ENCODE measurements at places on chromosomes 6 and 20.
A peak's percentile ranks its signal among the peaks of the same experiment; 100 is the strongest.

DNA sequence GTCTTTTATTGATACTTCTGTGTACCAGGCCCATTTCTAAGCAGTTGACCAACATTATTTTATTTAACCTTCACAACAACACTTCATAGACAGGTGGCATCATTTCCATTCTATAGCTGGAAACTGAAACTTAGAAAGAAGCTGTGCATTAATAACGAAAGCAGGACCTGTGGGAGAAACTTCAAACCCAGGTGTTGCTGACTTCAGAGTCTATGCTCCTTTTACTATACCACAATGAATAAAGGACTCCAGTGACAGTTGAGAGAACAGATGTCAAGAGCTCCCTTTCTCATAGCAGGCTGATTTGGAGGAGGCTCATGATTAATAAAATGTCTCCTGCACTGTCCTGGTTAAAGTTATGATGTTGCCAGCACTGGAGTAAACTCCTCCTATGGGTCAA lies 56.6 kb upstream of the POU3F2 start:
- DNase-seq = no peak

DNA sequence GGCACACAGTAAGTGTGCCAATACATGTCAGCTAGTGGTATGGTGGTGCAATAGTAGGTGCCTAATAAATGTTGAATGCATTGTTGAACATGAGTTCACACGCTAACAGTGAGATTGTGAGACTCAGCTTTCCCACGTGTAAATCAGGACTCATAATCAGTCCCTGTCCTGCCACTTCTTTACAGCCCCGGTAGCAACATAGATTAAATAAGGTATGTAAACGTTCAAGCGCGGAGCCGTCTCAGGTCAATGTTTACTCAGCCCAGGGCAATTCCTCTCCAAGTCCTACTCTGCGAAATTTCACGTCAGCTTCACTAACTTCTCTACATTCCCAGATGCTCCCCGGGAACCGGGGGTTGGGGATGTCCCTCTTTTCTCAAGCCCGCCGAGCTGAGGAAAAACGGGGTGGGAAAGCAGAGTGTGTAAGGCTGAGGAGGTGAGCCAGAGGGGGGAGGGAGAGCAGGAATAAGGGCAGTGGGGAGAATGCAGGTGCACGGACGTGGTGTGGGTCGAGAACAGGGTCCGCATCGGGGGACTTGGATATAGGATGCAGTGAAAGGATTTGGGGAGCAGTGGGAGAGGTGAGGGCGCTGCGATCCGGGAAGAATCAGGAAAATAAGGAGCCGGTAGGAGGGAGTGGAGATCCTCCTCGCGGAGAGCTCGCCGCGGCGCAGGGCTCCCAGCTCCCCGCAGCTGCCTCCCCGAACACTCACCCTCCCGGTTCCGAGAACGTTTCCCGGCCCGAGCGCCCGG lies 544 bp upstream of the TP53INP2 start:
- peak; percentile 46 for DNase-seq

- no peak for DNase-seq
Measured at GRCh38 chr20:23308908-23309307, 41.7 kb upstream of the NXT1 start.

GRCh38 chr6:163017801-163018200 lies 290.0 kb downstream of the PACRG start:
- DNase-seq = no peak

DNA sequence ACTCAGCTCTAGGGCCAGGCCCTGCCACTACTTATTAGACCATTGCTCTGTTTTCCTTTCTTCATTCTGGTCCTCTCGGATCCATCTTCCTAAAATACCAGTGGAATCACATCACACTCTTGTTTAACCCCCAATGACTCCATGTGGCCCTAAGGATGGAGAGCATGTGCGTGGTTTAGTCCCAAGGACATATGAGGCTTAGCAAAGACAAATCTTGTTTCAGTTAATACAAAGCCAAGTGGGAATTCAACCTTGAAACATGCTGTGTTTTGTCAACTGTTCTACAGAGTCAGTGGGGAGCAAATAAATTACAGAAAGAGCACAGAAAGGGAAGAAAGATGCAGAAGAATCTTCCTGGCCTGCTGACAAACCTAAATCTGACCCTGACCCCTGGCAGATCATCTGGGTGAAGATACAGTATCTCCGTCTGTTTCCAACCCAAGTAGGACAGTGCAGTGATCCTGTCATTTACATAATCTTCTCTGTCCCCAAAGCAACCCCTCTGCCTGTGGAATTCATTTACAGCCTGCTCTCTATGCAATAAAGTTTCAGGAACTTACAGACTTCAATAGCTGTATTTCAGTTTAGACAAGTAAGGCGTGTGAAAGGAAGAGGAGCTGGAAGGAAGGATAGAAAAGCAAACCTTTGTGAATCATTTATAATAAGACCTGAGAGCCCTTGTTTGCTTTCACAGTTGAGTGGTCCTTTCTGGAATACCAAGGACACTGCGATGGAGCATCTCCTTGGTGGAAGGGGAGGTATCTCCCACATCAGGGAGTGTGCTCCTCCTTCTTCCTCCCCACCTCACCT lies 144.0 kb downstream of the THBS2 start:
- no peak for DNase-seq

- DNase-seq = peak; percentile 62
Measured at GRCh38 chr6:109236115-109237076, 141.1 kb downstream of the CEP57L1 start.

DNA sequence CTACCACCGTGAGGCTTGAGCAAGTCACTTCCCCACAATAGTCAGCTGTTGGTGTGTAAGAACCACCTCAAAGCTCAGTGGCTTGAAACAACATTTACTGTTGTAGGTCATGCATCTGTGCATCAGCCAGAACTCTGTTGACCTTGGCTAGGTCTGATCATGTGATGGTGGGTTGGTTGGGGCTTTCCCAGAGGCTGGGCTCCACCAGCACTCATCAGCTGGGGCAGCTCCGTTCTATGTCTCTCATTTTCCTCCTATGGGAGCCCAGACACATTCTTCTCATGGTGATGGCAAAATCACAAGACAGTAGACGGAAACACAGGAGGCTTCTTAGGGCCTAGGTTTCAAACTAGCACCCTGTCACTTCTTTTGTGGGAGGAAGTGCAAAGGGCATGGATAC lies 42.8 kb upstream of the PSMF1 start:
- no peak for DNase-seq

- no peak for DNase-seq
Measured at GRCh38 chr6:142420802-142421201, 119.0 kb downstream of the ADGRG6 start.

DNA sequence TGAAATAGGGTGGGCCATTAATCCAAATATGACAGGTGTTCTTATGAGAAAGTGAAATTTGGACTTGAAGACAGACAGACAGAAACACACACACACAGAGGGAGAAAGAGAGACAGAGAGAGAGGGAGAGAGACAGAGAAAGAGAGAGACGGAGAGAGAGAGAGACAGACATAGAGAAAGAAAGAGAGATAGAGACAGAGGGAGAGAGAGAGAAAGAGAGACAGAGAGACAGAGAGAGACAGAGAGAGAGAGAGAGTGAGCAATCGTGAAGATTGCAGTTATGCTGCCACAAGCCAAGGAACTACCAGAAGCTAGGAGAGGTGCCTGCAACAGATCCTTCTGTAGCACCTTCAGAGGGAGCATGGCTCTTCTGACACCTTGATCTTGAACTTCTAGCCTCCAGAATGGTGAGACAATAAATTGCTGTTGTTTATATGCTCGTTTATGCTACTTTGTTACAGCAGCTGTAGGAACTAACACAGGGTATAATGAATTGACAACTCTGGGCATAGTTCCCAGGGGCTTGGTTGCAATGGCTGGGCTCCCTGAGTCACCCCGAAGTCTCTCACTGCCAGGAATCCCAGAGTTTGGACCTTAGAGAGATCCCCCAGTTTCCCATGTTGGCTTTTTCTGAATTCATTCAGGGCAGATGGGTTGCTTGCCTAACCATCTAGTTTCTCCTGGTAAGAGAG lies 44.7 kb upstream of the ECI2 start:
- DNase-seq = no peak

DNA sequence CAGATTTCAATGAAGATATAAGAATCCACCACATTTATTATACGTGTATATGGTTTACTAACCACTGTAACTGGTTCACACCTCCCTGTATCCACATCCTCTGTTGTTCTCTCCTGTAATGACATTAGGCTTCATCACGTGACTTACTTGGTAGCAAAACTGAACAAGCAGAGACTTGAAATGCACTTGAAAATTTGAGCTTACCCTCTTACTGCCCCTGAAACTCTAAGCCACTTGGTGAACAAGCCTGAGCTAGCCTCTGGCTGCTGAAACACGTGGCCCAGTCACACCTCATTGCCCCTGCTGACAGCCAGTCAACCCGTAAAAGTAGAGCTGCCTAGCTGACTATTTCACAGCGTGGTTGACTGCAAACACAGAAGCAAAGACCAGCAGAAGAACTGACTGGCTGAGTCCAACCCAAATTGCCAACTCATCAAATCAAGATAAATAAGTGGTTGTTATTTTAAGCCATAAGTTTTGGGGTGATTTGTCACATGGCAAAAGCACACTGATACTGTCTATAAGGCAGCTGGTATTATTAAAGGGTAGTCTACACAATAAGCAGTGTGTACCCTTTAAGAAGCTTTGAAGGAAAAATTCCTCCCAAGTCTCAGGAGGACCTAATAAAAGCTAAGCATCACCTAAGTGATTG lies 109.0 kb downstream of the RALGAPA2 start:
- DNase-seq = no peak

DNA sequence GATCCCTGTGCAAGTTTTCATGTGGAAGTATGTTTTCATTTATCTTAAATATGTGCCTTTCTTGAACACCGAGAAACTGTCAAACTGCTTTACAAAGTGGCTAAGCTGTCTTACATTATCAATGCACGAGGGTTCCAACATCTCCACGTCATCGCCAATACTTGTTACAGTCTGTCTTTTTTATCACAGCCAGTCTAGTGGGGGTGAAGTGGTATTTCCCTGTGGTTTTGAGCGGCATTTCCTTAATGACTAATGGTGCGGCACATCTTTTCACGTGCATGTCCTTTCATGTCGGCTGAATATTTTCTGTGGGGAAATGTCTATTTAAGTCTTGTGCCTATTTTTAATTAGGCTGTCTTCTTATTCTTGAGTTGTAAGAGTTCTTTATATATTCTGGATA lies 280.4 kb downstream of the FOXC1 start:
- no peak for DNase-seq

DNA sequence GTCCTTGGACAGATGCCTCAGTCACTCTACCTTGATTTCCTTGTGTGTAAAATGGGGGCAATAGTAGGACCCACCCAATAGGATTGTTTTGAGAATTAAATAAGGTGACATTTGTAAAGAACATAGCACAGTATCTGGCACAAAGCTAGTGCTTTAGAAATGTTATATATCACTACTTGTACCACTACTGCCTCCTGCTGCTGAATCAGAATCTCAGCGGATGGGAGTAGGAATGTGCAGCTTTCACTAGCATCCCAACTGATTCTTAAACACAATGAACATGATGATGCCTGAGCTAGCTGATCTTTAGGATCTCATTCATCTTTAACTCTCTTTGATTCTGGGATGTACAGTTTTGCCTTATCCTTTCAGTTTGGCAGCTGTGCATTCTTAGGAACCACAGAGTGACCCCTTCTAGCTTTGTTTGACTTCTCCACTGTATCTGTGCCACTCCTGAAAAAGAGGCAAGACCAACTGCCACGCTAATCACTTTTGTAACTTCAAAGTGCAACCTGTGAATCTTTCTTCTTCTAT lies 7.2 kb downstream of the PBOV1 start:
- DNase-seq = no peak

GRCh38 chr6:118467181-118467580 lies 80.9 kb upstream of the PLN start:
- DNase-seq = no peak

DNA sequence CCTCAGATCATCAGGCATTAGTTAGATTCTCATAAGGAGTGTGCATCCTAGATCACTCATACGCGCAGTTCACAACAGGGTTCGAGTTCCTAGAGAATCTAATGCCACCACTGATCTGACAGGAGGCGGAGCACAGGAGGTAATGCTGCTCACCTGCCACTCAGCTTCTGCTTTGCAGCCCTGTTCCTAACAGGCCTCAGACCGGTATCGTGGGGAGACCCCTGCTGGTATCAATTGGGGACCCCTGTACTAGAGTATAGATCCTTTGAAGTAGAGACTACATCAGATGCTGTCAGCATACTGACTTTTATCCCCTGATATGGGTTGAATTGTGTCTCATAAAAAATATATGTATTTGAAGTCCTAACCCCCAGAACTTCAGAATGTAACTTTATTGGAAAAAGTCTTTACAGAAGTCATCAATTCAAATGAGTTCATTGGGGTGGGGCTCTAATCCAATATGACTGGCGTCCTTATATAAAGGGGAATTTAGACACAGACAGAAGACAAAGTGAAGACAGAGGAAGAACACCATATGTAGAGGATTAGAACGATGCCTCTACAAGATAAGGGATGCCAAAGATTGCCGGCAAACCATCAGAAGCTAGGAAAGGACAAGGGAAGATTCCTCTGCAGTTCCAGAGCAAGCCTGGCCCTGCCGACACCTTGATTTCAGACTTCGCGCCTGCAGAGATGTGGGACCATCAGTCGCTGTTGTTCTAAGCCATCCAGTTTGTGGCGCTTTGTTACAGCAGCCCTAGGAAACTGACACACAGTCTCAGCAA lies 104.4 kb upstream of the BTBD3 start:
- no peak for DNase-seq

DNA sequence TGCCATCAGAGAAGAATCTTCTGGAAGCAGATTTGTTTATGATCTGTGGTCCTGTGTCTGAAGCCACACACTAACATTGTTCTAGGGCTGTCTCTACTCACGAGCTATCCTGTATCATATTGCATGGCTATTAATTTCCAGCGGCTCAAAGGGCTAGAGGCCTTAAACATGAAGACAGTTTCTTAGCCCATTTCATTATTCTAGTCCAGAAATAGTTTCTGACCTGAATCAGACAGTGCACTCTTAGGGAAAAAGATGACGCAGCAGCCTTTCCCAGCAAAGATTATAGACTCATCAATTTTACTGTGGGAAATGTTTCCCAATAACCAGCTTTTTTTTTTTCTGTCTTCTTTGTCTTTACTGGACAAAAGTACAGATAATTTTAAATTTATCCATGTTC lies 105.3 kb upstream of the SUPT3H start:
- DNase-seq = no peak

DNA sequence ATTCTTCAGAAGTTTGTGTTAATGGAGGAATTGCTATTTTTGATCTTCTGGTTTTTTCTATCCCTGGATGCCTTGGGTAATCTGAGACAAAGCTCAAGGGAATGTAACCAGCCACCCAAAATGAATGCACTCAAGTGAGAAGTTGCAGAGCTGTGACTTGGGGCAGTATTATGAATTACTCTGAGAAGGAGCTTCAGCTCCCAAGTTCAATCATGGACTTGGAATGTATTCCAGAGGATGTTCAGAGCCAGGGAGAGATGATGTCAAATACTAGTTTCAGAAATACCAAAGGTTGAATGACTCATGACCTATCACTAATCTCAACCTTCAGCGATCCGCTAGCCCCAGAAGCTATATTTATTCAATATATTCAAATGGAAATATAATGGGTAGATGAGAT lies 375.2 kb upstream of the PLCB4 start:
- no peak for DNase-seq
